ENCODE measurements at places on chromosomes 2 and 18. TPM values are rescaled to one million over a fixed set of nuclear protein-coding genes. Genes with fewer than 3 reads are reported as not detected.

- H3K4me1 ChIP-seq = no peaks in the 10 kb centered on the region
- no peaks in the 10 kb centered on the region for H3K27me3 ChIP-seq
- H3K36me3 ChIP-seq = no peaks in the 10 kb centered on the region
- no peak overlapping the region for H3K27ac ChIP-seq
- no peak for DNase-seq
Observed at GRCh38 chr18:44750774-44751173, 70.1 kb downstream of the SETBP1 start.

GRCh38 chr2:226059961-226060627 is 660.6 kb downstream of the NYAP2 start:
- no peaks in the 10 kb centered on the region for H3K4me1 ChIP-seq
- H3K27me3 ChIP-seq = no peaks in the 10 kb centered on the region
- DNase-seq = no peak
- no peaks in the 10 kb centered on the region for H3K36me3 ChIP-seq

DNA sequence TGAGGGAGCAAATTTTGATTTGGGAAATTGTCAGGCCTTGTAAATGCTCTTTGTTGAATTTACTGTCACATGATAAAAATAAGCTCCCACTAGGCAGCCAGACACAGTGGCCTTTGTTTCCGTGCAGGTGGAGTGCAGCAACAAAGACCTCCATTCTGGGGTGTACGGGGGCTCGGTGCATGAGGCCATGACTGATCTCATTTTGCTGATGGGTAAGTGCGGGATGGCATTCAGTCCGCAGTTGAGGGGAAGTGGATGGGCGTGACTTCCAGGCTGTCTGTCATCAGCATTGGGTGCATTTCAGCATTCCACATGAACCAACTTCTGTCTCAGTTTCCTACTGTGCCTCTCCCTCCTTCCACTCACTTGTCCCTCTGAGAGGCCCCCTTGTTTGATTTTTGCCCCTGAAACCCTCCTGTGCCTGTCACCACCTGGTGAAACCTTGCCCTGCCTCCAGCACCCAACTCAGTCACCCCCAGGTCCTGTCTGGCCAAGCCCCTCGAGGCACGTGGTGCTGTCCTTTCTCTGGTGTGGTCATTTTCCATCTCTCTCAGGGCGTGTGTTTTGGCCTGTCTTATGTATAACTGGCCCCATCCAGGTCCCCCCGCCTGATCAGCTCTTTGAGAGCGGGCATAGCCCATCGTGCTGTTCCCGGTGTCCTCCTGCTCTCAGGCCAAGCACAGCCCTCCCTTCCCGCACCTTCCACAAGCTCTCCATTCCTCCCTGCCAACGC is 16.3 kb downstream of the CNDP2 start:
- no peaks in the 10 kb centered on the region for H3K4me1 ChIP-seq
- H3K27ac ChIP-seq = no peak overlapping the region
- no peaks in the 10 kb centered on the region for H3K27me3 ChIP-seq
- no peak for DNase-seq
- no peak overlapping the region for H3K4me3 ChIP-seq

DNA sequence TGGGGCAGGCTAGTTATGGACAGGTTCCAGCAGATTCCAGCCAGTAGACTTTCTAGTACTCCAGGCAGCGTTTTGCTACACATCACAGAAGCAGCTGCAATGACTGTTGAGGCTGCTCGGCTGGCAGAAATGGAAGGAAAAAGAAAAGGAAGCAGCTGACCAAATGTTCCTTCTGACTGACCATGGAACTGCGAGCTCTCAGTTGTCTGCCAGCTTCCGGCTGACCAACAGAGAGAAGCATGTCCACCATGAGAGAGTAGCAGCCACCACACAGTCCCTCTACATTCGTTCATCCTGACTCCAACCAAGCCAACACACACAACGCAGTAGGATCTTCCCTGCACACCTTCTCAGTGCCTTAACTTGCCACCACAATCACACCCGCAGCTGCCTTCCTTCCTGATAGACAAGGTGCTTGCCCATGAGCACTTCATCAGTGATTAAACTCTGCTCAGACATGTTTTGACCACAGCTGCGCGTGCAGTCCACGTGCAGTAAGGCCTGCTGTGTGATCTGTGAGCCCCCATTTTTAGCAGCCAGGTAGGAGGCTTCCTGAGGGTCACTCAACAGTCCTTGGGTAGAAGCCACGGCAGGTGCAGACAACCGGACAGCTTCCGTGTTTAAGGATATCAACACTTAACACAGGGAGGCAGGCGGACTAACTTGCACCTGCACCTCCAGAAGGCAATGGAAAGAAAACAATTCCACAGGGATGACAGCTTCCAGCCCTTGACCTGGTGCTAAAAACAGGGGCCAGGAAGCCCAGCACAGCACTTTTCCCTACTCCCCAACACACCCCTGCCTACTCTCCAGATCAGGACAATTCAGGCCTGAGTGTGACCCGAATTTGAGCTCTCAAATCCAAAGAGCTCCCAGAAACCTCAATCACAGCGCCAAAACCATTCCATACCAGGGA is 996 bp downstream of the TGFBRAP1 start:
- peak overlapping the region; percentile 94 for H3K27ac ChIP-seq
- no peak for DNase-seq
- H3K27me3 ChIP-seq = no peaks in the 10 kb centered on the region
- peak overlapping the region; percentile 71 for H3K4me3 ChIP-seq

DNA sequence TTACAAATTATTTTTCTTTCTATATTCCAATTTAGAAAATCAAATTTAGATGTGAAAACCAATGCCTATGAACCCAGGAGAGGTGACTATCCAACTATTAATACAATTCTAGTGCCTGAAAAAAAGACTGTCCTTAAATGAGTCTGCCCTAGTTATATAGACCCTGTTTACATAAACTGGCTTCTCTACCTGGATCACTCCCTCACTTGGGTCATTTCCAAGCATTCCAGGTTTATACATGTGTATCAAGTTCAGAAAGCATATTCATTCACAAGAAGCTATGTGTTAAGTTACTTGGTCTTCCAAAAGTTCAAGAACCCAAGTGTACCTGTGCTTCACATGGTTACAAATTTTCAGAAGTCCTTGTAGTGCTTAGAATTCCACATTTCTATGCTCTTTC is 8.3 kb downstream of the ZNF385B start:
- no peak overlapping the region for H3K4me3 ChIP-seq
- no peaks in the 10 kb centered on the region for H3K27me3 ChIP-seq
- no peaks in the 10 kb centered on the region for H3K36me3 ChIP-seq
- no peak overlapping the region for H3K27ac ChIP-seq
- no peak for DNase-seq

DNA sequence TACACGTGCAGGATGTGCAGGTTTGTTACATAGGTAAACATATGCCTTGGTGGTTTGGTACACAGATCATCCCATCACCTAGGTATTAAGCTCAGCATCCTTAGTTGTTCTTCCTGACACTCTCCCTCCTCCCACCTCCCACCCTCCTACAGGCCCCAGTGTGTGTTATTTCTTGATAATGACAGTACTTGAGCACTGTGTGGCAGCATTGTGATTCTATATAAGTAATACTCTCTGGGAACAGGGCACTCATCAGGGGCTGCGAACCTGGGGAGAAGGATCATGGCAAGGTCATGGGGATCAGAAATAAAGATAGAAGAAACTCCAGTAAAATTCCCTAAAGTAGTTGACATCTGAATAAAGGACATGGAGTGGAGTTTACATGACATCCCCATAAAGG is 1256.2 kb upstream of the CRIM1 start:
- no peaks in the 10 kb centered on the region for H3K27me3 ChIP-seq
- DNase-seq = no peak
- no peak overlapping the region for H3K4me3 ChIP-seq
- H3K36me3 ChIP-seq = no peaks in the 10 kb centered on the region

MSH6 gene
- 32.5 TPM for total RNA-seq

UGT1A8 gene
- total RNA-seq = not detected

HOXD3 gene
- total RNA-seq = not detected

DCTN1 gene
- total RNA-seq = 159 TPM

Data from upper lobe of left lung (tissue), 6 donors.